Esophagus muscularis mucosa (tissue), 4 donors: ENCODE measurements at places on chromosomes 1 and 21. TPM values are rescaled to one million over a fixed set of nuclear protein-coding genes. Genes with fewer than 3 reads are reported as not detected.

The FMO2 gene
- 69.4 TPM for total RNA-seq

The CRABP2 gene
- 3.3 TPM for total RNA-seq

The PKLR gene
- total RNA-seq, result not detected

The UBE2U gene
- total RNA-seq, result not detected

The SPRR1A gene
- total RNA-seq, result not detected

The FAM20B gene
- 83.5 TPM for total RNA-seq

The MATN1 gene
- total RNA-seq, result not detected

DNA sequence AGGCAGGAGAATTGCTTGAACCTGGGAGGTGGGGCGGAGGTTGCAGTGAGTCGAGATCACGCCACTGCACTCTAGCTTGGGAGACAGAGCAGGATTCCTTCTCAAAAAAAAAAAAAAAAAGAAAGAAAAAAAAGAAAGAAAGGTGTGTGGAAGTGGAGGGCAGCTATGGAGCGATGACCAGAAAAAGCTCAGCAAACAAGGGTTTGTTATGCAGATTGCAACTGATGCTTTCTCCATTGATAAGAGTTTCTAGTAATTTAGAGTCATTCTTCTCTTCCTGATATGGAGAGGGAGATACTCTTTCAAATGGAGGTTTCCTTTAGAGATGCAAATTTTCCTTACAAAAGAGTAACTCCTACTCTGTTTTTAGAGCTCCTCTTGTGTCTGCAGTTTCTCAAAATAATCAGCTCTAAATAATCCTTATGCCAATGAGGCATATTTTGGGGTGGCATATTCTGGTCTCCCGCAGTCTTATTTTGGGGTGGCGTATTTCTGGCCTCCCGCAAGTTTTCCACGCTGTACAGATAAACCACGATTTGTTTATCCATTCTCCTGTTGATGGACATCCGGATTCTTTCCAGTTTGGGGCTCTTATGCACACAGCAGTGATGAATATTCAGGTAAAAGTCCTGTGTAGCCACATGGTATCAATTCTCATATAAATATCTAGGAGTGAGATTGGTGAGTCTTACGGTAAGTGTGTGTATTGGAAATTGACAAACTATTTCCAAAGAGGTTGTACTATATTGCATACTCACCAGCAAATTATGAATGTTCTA is 30.7 kb upstream of the RCC2 start:
- H3K27ac ChIP-seq, result no peak overlapping the region
- no peaks in the 10 kb centered on the region for H3K4me1 ChIP-seq
- H3K4me3 ChIP-seq, result no peak overlapping the region

DNA sequence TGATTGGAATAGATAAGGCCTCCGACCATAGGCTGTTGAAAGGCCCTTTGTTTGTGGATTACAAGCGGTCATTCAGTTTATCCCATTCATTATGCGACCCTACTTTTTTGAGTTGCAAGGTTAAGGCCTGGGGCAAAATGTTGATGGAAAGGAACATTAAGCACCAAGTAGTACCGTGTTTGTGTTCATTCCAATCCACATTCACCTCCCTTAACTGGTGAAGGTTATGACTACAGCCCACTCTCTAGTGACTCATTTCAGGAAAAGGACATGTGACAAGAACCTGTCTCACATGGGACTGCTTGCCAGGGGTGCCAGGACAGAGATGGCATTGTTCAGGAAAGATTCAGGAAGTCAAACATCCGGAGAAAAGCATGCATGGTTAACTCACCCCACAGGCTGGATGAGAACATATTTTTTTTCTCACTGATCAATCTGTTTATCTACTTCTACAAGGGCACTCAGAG is 81.6 kb downstream of the CD58 start:
- H3K4me3 ChIP-seq, result no peak overlapping the region
- H3K4me1 ChIP-seq, result peaks cover 8% of the 10 kb centered on the region
- H3K27me3 ChIP-seq, result no peaks in the 10 kb centered on the region

GRCh38 chr1:246815693-246816270 is 91.6 kb downstream of the SCCPDH start:
- peaks cover 4% of the 10 kb centered on the region for H3K27me3 ChIP-seq
- H3K36me3 ChIP-seq, result no peaks in the 10 kb centered on the region
- no peak overlapping the region for H3K4me3 ChIP-seq
- peak; percentile 45 for DNase-seq

GRCh38 chr1:22903113-22903512 is 69.6 kb downstream of the LACTBL1 start:
- H3K27me3 ChIP-seq, result no peaks in the 10 kb centered on the region
- no peak overlapping the region for H3K27ac ChIP-seq
- H3K4me3 ChIP-seq, result no peak overlapping the region
- H3K36me3 ChIP-seq, result no peaks in the 10 kb centered on the region

DNA sequence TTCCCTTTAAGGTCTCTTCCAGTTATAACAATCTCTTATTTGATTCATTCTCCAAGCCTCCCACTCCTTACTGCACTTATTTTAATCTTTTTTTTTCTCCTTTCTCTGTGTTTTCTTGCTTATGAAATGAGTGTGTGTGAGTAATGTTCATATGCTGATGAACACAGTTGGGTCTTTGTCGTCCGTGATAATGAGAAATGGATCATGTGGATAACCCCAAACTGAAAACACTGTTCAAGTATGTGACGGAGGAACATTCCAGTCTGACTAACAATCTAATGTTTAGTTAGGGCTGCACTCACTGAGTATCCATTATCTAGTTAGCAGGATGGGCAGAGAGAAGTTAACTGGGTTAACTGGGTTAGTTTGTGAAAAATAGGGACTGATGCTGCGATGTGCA is 253.1 kb upstream of the DUSP10 start:
- no peak overlapping the region for H3K4me3 ChIP-seq
- no peaks in the 10 kb centered on the region for H3K36me3 ChIP-seq
- no peak for DNase-seq
- H3K27ac ChIP-seq, result no peak overlapping the region
- H3K4me1 ChIP-seq, result peaks cover 7% of the 10 kb centered on the region

GRCh38 chr1:233015965-233016364 is 65.6 kb downstream of the NTPCR start:
- H3K4me3 ChIP-seq, result no peak overlapping the region
- H3K36me3 ChIP-seq, result no peaks in the 10 kb centered on the region
- DNase-seq, result no peak
- peaks cover 8% of the 10 kb centered on the region for H3K4me1 ChIP-seq

DNA sequence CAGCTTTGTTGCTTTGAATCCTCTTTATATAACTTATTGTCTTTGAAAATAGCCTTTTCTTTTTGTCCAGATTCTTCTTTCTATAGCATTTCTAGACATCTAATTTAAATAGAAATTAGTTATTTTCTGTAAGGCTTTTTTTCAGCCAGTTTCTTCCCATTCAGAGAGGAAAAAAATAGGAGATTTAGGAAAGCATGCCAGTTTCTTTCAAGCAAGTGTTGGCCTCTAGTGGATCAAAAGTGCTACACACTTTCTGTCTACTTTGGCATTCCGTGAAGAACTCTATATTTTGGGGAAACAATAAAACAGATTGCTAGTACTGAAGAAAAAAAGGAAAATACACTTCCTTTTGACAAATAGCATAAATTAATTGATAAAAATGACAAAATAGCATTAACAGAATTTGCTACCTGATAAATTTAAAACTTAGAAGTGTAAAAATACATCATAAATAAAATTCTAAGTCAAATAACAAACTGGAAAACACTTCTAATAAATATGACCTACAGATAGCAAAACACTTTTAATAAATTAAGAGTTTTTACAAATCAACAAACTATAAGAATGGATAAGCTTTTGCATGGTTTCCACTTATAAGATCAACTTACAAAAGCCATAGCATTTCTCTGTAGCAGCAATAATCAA is 13.1 kb upstream of the EXO1 start:
- no peaks in the 10 kb centered on the region for H3K36me3 ChIP-seq
- DNase-seq, result no peak
- H3K27ac ChIP-seq, result no peak overlapping the region
- H3K4me3 ChIP-seq, result no peak overlapping the region
- no peaks in the 10 kb centered on the region for H3K4me1 ChIP-seq

- H3K27me3 ChIP-seq, result no peaks in the 10 kb centered on the region
- peak overlapping the region; percentile 67 for H3K27ac ChIP-seq
- H3K4me3 ChIP-seq, result no peak overlapping the region
- no peak for DNase-seq
Observed at GRCh38 chr1:164718821-164719220, 159.8 kb downstream of the PBX1 start.

DNA sequence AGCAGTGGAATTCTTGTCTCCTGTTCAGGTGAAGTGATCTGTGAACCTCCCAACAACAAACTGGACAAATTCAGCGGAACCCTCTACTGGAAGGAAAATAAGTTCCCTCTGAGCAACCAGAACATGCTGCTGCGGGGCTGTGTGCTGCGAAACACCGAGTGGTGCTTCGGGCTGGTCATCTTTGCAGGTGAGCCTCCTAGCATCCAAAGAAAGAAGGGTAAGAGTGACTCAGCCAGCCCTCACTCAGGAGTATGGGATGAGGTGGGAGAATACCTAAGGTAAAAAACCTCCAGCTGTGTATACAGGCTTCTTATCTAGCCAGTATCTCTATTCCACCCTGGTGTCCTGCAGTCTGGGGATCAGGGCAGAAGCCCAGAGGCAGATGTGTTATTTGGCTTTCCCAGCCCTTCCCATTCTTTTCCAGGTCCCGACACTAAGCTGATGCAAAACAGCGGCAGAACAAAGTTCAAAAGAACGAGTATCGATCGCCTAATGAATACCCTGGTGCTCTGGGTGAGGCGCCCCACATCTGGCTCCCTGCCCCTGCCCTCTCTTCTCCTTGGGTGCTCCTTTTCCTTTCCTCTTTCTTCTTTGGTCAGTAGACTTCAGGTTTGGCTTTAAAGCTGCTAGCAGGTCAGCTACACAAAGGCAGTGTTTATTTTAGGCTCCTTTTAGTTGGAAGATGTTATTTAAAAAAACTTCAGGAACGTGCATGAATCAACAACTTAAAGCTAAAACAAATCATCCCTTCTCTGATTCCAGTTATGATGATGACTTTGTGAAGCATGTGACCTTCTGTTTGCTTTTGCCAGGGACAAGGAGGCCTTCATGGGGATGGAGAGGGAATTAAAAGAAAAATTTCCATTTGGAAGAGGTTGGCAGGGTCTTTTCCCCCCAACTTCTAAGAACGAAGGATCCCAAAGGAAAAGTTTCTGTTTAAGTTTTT is 9.0 kb downstream of the ATP8B2 start:
- peaks cover 88% of the 10 kb centered on the region for H3K36me3 ChIP-seq
- peaks cover 47% of the 10 kb centered on the region for H3K4me1 ChIP-seq
- DNase-seq, result no peak
- no peaks in the 10 kb centered on the region for H3K27me3 ChIP-seq
